Activated T-cell treated with anti-CD3 and anti-CD28 coated beads for 1 hour (primary cell): ENCODE measurements at places on chromosomes 12 and 14.

DNA sequence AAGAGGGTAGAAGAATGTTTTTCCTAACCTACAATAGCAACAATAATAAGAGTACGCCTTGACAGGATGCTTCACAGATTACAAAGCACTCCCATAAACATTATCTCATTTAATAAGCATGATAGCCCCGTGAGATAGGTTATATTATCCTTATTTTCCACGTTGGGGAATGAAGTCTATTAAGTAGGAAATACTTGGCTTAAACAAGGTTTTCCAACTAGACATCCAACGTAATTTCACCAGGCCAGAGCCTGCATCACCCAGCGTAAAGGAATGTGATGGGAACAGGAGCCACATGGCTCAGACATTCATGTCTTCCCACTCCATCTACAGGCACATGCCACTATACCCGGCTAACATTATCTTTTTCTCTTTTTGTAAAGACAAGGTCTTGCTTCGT lies 223.4 kb upstream of the AMIGO2 start:
- DNase-seq = no peak

DNA sequence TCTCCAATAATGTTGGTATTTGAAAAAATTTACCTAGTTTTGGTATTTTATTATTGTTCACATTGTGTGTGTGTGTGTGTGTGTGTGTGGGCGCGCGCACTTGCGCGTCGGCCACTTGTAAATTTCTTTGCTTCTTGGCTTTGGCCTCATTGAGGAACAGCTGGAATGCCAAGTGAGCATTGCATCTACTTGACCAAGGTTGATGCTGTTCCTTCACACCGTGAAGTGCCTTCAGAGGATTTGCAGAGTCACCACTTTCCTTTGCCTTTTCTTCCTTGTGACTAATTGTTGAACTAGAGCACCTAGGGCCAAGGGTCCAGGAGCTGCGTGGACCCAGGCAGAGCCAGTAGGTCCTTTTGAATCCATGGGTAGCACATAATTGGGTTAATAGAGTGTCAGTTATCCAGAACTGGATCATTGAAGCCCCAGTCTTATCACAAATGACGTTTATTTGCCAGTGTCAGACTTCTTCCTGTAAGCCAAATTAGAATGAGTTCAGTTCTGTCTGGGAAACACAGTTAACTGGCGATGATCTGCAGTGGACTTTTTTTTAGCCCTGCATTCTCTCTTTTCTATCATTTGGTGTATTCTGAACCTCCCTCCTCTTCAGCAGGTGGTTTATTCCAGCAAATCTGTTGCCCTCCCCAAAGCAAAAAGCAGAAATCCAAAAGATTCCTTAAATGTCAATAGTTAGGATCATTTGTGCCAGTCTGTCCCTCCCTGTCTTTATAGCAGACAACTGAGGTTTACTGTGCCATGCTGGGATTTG lies 2.6 kb downstream of the PPP2R5C start:
- no peak for DNase-seq

DNA sequence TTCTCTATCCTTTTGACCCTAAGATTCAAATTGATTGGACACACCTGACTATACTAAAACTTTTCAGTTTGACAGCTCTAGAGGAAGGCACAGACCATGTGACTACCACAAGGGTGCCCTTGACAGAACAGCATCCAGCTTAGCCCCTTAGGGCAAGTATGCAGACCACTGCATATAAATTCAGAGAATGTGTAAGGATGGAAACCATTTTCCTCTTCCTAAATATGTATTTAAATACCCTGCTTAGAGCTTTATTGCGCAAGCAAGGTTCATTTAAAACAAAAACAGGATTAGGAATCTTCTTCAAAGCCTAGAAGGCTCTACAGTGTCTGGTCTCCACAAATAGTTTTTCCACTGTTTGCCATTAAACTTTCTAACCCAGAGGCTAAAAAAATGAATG lies 202.8 kb downstream of the MED13L start:
- no peak for DNase-seq

DNA sequence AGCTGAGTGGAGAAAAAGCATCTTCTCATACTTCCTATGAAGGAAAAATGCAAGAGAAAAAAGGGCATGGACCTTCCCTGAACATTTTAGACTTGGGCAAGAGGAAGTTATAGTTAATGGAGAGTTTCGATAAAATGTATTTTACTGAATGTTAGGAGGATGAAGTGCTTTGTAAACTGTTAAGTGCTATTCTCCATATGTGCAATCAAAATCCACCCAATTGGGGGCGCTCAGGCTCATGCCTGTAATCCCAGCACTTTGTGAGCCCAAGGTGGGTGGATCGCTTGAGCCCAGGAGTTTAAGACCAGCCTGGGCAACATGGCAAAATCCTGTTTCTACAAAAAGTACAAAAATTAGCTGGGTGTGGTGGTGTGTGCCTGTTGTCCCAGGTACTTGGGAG lies 1.9 kb upstream of the CNPY2 start:
- no peak for DNase-seq

DNA sequence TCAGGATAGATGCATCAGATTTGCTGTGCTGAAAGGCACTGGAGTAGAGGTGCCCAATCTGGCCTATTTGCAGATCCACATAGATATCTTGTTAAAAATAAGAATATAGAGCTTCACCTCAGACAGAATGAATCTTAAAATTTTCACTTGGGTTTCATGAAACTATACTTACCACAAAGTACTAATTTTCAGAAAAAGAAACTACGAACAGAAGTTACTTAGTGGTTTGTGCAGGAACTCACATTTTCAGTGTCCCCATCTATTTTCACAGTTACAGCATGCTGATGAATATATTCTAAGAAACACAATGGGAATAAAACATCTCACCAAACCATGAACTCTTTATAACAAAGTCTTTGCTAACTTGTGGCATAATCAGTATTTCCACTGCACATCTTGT lies 449.4 kb downstream of the RERGL start:
- DNase-seq = no peak

GRCh38 chr12:101127521-101128219 lies 82.4 kb downstream of the SLC5A8 start:
- DNase-seq = no peak

GRCh38 chr12:19869413-19869812 lies 430.1 kb downstream of the AEBP2 start:
- DNase-seq = no peak

DNA sequence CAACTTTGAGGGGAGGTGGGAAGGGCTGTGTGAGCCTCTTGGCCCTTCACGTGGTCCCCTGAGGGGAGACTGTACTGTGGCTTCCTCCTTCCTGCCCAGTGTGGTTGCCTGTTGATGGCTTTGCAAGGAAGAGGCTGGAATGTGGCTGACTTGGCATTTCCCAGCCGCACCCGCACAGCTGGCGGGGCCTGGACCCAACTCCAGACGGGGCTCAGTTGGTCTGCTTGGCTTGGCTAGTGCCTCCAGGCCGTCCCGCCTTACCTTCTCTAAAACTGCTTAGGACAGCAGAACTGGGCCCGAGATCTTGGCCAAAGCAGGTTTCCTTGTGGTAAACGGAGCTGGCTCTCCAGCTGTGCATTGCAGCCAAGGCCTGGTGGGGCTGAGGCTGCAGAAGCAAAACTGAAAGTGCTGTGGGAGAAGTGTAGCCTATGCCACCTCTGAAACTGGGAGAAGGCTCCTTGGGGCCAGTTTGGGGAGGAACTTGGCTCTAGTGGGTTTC lies 139.5 kb downstream of the SMOC1 start:
- no peak for DNase-seq

DNA sequence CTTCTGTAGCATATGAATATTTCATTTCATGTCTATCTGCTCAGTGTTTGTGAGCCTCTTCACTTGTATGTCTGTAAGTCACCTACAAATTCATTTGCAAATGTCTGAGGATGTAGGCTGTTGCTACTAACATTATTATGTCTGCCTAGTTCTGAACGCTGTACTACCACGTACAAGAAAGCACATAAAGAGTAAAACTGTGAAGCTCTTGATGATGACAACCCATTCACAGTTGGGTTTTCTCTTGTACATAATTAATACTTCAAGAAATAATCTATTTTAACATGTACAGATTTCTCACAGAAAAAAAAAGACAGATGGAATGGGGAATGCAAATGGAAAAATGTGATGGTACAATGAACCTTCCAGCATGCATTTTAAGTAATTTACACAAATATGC lies 64.3 kb upstream of the CPNE8 start:
- DNase-seq = no peak

DNA sequence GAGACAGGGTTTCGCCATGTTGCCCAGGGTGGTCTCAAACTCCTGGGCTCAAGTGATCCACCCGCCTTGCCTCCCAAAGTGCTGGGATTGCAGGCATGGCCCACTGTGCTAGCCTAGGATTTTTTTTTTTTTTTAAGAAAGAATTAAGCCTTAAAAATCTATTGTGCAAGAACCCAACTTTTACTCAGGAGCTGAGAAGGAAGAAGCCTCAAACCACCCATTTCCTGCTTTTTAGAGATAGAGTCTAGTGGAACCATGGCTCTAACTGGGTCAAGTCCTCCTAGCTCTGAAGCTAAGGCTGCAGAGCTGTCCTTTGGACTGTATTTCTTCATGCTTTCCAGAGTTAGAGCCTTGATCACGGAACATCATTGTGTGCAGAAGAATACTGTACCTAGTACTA lies 1.3 kb upstream of the TSFM start:
- DNase-seq = no peak

DNA sequence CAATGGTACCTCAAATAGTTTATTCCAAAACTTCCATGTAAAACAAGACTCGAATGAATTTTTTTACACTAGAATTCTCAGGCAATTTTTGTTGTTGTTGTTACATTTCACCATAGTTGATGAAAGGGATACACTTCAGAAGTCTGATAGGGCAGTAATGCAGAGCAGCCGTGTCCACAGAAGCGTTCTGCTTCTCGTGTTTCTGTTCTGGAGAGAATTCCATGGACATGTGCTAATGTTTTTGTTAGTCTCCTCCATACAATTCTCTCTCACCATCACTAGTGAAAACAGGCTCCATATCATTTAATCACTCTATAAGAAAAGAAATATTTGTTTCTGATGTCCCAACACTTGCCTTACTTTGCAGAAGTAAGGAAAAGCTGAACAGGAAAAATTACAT lies 606.1 kb downstream of the SLC16A7 start:
- no peak for DNase-seq

DNA sequence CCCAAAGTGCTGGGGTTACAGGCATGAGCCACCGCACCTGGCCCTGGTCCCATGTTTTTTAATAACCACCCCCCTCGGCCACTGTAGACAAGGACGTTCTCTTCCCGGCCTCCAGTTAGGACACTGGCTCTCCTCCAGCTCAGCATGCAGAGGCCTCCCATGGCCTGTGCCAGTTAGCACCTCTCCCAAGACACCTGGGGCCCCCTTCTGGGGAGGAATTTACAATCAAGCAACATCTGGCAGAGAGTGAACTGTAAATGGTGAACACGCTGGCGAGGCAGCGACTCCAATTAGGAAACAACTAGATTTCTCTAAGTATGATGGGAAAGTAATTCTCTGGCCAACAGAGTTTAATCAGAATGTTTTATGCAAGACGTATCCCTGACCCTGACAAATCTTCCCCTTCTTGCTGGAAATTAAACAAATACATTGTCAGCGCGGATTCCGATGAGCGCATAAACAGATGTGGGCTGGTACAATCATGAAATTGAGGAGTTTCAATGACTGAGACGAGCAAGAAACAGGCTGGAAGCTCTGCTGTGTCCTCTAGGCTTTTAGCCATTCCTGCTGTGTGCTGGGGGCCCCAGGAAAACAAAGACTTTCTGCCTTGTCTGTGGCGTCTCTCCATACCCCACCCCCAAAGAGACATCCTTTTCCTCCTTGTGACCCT lies 61.7 kb upstream of the DLK1 start:
- DNase-seq = no peak

DNA sequence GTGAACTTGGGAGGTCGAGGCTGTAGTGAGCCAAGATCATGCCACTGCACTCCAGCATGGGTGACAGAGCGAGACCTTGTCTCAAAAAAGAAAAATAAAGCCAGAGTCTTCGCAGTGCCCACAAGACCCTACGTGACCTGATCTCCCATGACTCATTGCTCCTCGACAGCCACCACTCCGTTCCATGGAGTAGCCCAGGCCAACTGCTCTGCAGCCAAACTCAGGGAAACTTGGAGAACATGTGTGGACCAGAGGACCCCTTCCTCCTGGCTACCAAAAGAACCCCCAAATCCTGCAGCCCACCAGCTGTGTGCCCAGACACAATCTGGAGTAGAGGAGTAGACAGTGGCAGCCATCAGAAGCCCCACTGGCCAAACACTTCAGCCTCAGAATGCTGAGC lies 32.1 kb upstream of the PPP2R5C start:
- no peak for DNase-seq

GRCh38 chr12:73362666-73363065 lies 1090.5 kb downstream of the TRHDE start:
- DNase-seq = no peak

DNA sequence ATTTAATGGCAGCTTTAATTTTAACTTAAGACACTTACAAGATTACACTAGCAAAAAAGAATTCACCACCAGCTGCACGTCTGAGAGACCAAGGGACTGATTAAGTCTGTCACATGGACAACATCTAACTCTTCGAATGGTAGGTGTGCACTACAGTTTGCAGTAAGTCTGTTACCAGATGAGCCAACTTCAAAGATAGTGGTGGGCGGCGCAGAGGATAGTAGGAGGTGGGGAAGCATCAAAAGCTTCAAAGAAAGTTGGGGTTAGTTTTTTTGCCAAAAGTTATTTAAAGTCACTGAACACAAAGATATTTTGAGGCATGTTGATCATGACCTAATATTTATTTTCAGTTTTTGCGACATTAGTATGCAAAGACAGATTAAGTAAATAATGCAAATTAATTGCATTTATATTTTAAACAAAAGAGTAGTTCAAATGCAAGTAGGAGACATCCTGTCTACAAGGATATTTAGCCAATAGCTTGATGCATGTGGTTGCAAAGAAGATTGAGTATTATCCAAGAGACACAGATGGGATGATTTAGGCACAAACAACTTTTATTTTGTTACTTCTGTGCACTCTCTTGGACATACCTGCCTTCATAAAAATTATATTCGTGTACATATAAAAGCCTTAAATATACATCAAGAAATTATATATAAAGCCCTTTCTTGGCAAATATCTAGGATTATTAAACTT lies 327.7 kb downstream of the BMP4 start:
- no peak for DNase-seq

GRCh38 chr12:102474438-102475064 lies 5.8 kb downstream of the IGF1 start:
- DNase-seq = no peak

DNA sequence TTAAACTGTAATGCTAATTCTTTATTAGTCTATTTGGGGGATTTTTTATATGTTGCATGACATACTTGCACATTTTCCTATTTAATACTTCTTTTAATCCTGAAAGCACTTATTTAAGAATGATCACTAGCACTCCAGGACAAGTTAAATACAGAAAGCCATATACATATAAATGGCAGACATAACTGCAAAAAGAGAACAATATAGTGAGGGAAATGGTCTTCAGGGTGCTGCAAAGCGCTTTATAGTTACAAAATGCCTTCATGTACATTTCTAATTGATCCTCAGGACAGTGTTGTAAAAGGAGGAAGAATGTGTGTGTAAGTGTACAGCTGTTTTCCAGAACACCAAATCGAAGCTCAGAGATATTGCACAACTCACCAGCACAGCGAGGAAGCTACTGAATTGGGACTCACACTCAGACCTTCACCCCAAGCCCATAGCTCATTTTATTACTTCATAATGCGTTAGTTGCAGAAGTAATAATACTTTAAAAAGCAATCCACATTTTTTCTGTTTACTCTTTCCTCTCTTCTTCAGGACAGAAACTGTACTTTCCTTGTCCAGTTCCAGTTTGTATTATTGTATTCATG lies 428.2 kb downstream of the RAD51B start:
- DNase-seq = no peak

GRCh38 chr12:54054742-54055194 lies 1.1 kb downstream of the HOXC4 start:
- DNase-seq = no peak
